ENCODE measurements at places on chromosomes 7 and 10.

- no peak for DNase-seq
These were observed 82.9 kb upstream of the OGDHL start for GRCh38 chr10:49844775-49845595.

- DNase-seq: no peak
These were observed 156.3 kb upstream of the C7orf33 start for GRCh38 chr7:148434181-148434757.

DNA sequence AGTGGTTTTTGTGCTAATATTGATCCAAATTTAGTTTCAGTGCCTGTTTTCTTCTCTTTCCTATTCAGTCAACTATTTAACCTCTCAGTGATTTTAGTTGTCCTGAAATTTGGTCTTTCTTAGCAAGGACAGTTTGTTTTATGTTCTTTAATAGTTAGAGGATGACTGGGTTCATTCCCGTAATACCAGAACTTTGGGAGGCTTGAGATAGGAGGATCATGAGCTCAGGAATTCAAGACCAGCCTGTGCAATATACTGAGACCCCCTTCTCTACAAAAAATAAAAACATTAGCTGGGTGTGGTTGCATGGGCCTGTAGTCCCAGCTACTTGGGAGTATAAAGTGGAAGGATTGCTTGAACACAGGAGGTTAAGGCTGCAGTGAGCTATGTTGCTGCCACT lies 148.3 kb downstream of the EXOC4 start:
- DNase-seq: no peak

DNA sequence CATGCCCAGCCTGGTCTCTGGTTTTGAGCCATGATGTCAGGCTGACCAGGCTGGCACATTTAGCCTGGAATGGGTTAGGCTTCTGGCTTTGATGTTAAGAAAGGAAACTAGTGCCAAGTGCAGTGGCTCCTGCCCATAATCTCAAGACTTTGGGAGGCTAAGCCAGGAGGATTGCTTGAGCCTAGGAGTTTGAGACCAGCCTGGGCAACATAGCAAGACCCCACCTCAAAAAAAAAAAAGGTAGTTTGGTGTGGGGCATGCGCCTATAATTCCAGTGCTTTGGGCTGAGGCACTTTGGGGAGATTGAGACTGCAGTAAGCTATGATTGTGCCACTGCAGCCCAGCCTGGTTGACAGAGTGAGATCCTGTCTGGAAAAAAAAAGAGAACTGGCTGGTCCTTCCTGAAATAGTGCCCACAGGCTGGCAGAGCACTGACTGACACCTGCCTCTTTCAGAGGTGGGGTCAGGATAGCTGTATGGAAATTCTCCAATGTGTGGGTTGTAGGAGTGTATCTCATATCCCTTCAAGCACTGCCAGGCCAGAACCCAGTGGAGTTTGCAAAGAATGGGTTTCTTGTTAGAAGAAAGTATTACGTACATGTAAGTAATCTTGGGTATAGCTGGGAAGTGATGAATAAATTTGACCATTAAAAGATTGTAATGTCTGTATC lies 61.3 kb downstream of the KAT6B start:
- no peak for DNase-seq

DNA sequence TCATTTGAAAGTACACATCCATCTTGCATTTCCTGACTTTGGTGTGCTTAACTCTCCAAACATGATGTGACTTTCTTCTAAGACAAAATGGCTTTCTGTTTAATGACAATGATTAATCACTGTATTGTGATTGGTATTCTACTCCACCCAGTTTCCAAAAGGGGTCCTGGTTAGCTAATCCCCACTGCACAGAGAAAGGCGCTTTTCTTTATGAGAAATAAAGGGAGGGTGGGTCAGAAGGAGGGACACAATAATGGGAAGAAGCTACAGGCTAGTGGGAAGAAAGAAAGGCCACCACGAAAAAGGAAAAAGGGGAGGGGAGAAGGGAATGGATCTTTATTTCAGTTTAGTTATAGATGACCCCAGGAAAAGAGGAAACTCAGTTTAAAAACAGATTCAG lies 69.2 kb downstream of the PRTFDC1 start:
- DNase-seq: no peak

DNA sequence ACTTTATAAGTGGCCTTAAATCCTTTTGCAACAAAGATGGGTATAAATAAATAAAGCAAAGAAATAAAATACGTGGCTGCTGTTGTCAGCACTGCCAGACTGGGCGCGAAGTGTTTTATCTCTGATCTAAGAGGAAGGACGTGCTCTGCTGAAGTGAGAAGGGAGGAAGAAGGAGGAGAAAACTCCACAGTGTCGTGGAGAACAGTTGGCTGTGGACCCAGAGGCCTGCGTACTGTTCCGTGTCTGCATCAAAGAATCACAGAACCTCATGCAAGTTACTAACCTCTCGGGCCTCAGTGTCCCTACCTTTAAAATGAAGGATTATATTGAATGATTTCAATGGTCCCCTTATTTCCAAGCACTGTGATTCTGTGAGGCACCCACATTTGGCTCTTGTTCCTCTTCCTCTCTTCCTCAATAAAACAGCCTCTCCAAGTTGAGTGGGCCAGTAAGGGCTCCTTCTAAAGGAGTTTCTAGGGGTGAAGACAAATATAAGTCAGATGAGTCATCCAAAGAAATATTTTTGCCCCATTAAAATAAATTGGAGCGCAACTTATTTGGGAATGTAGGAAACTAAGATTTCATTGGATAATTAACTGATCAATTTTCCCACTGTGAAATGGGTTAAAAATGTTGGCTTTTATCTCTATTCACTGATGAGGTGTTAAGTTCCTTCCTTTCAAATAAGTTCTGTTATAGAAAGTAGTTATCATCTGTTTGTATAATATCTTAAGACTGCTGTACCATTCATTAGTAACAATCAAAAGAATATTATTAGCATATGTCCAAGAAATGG lies 126.9 kb upstream of the EFCAB10 start:
- no peak for DNase-seq

GRCh38 chr10:48880016-48880705 lies 59.5 kb downstream of the LRRC18 start:
- DNase-seq: no peak

- DNase-seq: no peak
These were observed 118.7 kb downstream of the MAD1L1 start for GRCh38 chr7:2114052-2114451.

DNA sequence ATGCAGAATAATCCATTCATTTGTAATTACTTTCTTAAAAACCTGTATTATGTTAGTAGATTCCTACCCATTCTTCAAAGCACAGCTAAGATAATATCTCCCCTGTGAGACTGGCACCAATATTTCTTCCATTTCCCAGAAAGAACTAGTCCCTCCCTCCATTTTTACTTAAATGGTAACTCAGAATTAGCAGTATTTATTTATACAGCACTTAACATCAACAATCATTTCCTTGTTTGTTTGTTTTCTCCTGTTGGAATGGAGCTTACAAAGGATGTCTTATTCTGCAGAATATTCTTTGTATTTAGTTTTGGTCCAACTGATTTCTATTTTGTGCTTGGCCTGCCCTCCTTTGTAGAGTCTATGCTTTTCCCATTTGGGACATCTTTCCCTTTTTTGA lies 32.1 kb upstream of the PTPN12 start:
- DNase-seq: no peak

GRCh38 chr7:44307301-44307900 lies 18.0 kb downstream of the CAMK2B start:
- no peak for DNase-seq

GRCh38 chr7:121475806-121476205 lies 79.7 kb upstream of the FAM3C start:
- no peak for DNase-seq

DNA sequence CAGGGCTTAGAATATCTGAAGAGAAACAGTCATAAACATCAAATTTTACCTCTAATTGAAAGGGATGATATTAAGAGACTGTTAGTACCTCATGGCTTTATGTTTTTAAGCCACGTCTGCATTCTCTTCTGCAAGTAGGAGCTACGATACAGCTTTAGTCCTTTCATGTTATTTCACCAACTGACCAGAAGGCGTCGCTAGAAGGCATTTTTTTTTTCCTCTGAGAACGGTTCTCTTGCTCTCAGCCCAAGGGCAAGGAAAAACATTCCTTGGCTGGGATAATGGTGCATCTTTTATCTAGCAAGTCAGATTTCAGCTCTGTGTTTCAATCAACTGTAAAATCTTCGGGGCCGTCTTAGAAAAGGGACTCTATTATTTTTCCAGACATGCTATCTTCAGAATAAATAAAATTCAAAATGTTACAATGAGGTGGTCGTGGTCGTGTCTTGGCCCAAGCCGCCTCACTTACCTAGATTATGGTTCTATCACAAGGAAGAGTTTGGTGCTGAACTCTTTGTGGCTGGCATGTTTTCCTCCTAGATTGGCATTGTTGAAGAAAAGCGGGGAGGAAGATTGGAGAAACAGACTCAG lies 41.6 kb upstream of the LYZL2 start:
- peak; percentile 3 for DNase-seq

GRCh38 chr10:68989317-68989990 lies 851 bp downstream of the KIFBP start:
- DNase-seq: no peak

GRCh38 chr7:83201355-83201754 lies 38.7 kb upstream of the PCLO start:
- DNase-seq: no peak

- no peak for DNase-seq
These were observed 65.2 kb upstream of the PODXL start for GRCh38 chr7:131621652-131622051.

DNA sequence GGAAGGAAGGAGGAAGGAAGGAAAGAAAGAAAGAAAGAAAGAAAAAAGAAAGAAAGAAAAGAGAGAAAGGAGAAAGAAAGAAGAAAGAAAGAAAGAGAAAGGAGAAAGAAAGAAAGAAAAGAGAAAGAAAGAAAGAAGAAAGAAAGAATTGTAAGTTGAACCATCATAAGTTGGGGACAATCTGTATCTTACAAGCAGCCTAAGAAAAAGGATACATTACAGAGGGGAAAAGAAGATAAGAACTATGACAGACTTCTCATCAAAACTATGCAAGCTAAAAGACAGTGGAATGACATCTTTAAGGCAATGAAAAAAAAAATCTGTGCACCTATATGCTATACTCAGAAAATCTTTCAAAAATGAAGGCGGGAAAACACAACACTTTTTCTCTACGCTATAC lies 50.3 kb upstream of the SP4 start:
- no peak for DNase-seq

GRCh38 chr7:5320802-5321396 lies 38.2 kb downstream of the SLC29A4 start:
- DNase-seq: no peak

- no peak for DNase-seq
These were observed 19.8 kb downstream of the MMRN2 start for GRCh38 chr10:86937502-86938154.

- no peak for DNase-seq
These were observed 206.3 kb downstream of the MDFIC start for GRCh38 chr7:115128154-115128553.

DNA sequence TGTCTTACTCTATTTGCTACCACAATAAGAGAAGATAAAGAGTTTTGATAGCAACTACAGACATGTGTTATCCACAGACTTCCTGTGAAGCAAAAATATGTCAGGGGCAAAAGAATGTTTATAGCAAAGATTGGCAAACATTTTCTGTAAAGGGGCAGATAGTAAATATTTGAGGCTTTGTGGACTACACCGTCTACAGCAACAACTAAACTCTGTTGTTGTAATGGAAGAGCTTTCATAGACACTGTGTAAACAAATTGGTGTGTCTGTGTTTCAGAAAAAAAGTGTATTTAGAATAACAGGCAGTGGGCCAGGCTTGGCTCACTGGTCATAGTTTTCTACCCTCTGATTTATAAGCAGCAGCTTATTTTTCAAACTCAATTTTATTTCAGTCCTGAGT lies 521.4 kb downstream of the ANKRD7 start:
- DNase-seq: no peak

DNA sequence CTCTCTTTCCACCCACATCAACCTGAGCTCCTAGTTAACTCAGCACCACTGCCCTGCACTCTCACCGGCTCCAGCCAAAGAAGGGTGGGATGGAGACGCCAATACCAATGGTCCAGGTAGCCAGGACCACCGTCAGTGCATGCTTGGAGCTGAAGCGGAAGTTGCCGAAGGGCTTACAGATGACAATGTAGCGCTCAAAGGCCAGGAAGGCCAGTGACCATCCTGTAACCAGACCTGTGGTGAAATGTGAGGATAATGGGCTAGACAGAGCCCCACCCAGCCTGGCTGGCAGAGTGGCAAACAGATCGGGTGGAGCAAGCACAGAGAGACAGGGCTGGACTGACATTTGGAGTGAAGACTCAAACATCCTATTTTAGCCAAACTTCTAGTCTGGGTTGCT lies 673 bp downstream of the OPN1SW start:
- DNase-seq: no peak

DNA sequence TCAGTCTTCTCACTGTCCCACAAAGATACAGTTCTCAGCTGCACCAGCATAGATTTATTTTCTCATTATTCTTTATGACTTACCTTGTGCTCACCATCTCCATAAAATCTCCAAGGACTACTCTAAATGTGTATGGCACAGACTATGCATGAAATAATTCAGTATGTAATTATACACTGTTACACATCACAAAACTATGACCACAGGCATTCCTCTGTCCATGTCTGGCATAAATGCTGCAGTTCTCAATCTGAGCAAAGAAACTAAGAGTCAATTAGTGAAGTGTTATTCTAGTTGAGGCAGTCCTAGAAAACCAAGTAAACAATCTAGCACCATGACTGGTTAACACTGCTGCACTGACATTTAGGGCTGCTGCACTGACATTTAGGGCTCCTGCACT lies 2.7 kb downstream of the CYCS start:
- no peak for DNase-seq

DNA sequence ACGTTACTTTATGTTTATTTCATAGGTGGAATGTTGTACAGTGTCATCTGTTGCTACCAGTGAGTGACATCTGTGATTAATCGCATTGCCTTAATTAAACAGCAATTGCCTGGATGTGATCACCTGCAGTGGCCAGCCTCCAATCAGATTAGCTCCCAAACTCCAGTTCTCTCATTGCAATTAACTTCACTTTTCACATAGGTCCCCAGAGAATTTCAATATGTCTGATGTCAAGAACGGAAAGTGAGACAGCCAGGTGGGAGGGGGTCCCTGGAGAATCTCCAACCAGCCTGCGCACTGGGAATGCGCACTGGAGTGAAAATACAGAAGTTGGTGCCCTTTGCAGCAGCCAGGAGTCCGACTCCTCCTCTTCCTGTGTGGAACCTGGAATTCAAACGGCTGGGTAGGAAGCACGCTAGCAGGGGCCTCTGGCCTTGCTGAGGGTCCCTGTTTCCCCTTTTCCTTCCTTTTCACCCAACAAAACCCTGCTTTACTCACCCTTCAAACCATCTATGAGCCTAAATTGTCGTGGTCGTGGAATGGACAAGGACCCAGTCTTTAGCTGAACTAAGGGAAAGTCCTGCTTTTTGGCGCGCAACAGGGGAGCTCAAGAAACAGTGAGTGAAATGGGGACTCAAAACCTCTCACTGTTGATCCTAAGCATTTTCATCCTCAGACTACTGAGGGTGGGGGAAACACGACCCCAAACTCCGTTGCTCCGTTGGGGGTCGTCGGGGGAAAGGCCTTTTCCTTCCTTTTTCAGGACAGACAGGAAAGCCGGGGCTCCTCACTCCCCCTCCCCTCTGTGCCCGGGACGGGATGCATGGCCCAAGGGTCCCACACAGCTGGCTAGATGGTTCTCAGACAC lies 1355.5 kb upstream of the LRRTM3 start:
- DNase-seq: no peak
